ENCODE measurements at places on chromosomes 12 and 14. TPM values are rescaled to one million over a fixed set of nuclear protein-coding genes. Genes with fewer than 3 reads are reported as not detected.

CFAP251 gene
- 0.65 TPM for total RNA-seq

FGD6 gene
- total RNA-seq = 1.1 TPM

RFX4 gene
- total RNA-seq = not detected

MANSC4 gene
- not detected for total RNA-seq

HOXC6 gene
- total RNA-seq = not detected

BICD1 gene
- total RNA-seq = 15.1 TPM

IL26 gene
- total RNA-seq = 0.56 TPM

SERPINA4 gene
- total RNA-seq = not detected

TAS2R8 gene
- not detected for total RNA-seq

OTX2 gene
- not detected for total RNA-seq

RPGRIP1 gene
- 0.21 TPM for total RNA-seq

TAMALIN gene
- total RNA-seq = 11.5 TPM

HPD gene
- not detected for total RNA-seq

GPR84 gene
- 1.7 TPM for total RNA-seq

IQSEC3 gene
- not detected for total RNA-seq

TRAFD1 gene
- 52.5 TPM for total RNA-seq

LMNTD1 gene
- total RNA-seq = not detected

IL31 gene
- total RNA-seq = 2.1 TPM

APPL2 gene
- total RNA-seq = 13.9 TPM

TAS2R20 gene
- total RNA-seq = 1.4 TPM

ART4 gene
- not detected for total RNA-seq

RAD52 gene
- 16.0 TPM for total RNA-seq

TCL1A gene
- total RNA-seq = not detected

RASAL1 gene
- total RNA-seq = 10.6 TPM

RTN1 gene
- not detected for total RNA-seq

ADGRD1 gene
- 2.3 TPM for total RNA-seq

B4GALNT1 gene
- 1.4 TPM for total RNA-seq

METTL25 gene
- 5.3 TPM for total RNA-seq

TMTC2 gene
- total RNA-seq = 2.4 TPM

MGAT4C gene
- total RNA-seq = not detected

Data from activated CD4-positive, alpha-beta T cell treated with anti-CD3 and anti-CD28 coated beads for 36 hours (primary cell).